ENCODE measurements at places on chromosomes 13 and 19.

- DNase-seq, result no peak
Observed at GRCh38 chr13:36570489-36570888, 103.3 kb upstream of the SERTM1 start.

DNA sequence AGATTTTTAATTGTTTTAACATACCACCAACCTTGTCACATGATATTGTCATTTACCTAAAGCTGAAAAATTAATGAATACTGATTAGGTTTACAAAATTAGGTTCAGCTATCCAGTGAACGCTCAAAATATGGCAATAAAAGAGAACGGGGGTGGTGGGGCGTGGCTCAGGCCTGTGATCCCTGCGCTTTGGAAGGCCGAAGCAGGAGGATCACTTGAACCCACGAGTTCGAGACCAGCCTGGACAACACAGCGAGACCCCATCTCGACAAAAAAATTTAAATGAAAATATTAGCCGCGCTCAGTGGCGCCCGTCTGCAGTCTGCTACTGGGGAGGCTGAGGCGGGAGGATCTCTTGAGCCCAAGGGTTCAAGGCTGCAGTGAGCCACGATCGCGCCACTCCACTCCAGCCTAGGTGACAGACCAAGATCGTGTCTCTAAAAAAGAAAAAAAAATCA, 516 bp upstream of the FAM32A start:
- DNase-seq, result no peak

DNA sequence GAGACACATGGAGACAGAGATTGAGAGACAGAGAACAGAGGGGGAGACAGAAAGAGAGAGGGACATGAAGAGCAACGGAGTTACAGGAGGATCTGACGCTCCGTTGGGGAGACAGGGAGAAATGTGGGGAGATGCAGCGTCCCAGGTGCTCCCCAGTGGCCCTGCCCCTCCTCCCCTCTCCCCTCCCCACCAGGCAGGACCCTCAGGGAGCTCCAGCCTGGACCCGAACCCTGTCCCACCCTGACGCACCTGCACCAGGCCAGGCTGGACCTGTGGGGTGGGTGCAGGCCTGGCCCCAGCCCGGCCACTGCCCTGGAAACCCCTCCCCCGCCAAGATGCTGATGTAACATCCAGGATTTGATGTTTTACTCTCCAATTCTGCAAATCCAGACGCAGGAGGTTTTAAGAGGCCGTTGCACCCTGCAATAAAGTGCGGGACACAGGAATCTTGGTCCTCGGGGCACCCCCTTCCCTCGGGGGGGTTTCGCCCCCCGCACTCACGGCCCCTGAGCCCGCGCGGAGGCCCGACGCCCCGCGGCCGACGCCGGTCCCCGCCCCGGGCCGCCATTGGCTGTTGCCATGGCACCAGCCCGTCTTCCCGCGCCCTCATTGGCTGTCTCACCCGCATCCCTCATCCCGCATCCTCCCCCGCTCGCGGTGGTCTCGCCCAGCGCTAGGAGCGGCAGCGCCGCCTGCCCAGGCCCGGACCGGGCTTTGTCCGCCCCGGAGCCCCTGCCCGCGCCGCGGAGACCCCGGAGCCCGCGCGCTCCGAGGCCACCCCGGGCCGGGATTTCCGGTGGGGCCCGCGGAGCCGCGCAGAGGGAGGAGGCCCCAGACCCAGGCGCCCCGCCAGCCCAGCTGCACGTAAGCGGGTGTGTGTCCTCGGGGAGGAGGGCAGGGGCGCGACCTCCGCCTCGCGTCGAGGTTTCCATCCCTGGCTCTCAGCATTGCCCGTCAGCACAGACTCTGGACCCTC, at the start of gene APC2:
Gene APC2 (plus strand): TSS at position 655 of the 976 bp plus-strand sequence. CDS start 2,881 bp downstream, outside the sequence.
- no peak for DNase-seq

GRCh38 chr19:57293719-57294118, 13.4 kb downstream of the ZNF460 start:
- no peak for DNase-seq

GRCh38 chr19:52345162-52345561, 9.1 kb downstream of the ZNF610 start:
- DNase-seq, result no peak

DNA sequence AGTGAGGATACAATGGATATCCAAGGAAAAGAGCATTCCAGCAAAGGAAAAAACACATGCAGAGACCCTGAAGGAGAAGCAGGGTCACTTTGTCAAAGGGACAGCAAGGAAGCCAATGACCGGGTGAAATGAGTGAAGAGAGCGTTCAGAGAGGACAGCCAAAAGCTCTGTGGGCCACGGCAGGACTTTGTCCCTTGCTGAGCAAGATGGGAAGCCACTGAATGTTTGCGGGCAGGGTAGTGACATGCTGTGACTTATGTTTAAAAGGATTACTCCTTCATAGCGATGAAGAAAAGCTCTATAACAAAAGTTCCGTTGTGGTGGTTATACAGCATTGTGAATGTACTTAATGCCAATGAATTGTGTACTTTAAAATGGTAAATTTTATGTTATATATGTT, 16.5 kb downstream of the ZAR1L start:
- no peak for DNase-seq

DNA sequence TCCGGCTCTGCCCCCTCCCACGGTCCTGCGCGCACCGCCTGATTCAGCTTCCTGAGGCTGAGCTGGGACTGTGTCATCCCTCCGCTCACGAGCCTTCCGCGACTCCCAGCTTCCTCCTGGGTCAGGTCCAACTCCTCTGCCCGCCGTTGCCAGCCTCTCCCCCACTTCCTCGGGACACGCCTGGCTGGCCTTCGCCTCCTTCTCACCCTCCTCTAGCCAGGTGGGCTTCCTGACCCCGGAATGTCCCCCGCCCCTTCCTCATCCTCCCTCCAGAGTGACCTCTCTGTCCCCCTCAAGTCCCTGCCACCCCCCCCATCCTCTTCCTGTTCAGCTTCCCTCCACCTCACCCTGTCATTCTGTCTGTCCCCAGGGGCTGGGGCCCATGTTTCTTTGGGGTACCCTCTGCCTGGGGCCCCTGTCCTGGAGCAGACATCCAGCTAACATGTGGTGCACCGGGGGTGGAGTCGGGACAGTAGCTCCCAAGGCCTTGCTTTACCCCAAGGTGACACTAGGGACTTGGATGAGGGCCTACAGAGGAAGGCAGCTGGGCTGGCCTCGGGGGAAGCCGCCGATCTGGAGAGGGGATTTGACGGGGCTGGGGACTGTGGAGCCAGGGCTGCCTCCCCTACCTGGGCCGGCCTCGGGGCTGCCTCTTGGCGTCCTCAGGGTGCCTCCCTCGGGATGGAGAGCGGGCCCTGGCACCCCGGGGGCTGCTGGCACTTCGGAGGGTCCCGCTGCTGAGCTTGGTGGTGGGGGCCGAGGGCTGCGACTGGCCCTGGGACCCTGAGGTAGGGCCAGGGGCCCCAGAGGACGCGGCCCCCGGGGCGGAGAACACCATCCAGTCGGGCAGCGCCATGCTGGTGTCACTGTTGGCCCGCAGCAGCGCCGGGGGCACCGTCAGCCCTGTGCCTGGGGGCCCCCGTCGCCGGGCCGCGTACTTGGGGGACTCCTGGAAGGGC, 16.5 kb downstream of the SHANK1 start:
- no peak for DNase-seq

Measured in hematopoietic multipotent progenitor cell treated with erythropoietin and hydrocortisone succinate and interleukin-3 and kit ligand, for 8 days (in vitro differentiated cells).